ENCODE measurements at places on chromosomes 11 and 22.
A peak's percentile ranks its signal among the peaks of the same experiment; 100 is the strongest.

DNA sequence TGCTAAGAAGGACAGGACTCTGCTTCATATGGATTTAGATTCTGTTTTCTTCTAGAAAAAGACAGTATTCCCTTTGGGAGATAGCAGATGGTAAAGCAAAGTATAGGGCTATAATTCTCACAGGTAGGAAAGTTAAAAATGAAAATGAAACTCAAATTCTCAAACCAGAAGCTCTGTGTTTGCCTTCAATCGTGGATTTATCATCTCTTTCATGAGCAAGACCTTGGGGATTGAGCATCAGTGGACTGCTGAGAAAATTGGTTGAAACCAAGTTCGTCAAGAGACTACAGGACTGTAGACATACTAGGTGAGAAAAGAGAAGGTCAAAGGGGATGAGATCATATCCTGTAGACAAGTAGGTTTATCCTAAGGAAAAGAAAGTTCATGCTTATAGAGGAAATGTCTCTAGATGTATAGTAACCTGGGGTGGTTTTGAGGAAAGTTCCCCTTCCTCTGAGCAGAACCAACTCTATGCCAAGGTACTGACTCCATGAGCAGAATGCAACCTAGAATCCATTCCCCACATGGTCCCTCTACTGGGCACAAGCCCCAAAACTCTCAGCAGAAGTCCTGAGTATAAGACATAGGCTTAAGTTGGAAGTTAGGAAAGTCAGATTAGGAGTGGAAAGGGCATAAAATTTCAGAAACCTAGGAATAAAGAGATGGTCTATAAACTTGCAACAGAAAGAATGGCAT lies 46.5 kb downstream of the SLC5A12 start:
- ATAC-seq: no peak

GRCh38 chr11:68028802-68029545 lies 1.5 kb upstream of the NDUFS8 start:
- no peak for ATAC-seq

DNA sequence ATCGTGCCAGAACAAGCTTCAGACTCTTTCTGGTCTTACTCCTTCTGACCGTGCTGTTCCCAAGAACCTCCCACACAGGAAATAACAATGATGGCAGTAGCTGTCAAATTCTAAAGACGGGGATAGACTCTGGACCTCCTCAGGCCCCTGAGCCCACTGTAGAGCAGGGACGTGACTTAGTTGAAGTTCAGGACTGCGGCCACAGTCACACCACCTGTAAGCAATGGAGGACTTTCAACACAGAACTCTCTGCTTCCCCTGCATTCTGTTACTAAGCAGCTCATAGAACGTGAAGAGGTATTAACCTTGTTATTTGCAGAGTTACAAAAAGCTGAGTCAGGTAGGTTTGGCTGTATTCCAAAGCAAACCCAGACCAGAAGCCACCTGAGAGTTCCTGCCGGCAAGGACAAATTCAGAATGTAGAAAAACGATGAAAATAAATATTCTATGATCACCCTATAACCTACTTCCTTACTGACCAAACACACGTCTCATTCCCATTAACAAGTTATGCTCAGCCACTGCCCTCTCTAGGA lies 12.7 kb downstream of the TMEM45B start:
- no peak for ATAC-seq

GRCh38 chr11:123570939-123571580 lies 83.4 kb downstream of the SCN3B start:
- no peak for ATAC-seq

DNA sequence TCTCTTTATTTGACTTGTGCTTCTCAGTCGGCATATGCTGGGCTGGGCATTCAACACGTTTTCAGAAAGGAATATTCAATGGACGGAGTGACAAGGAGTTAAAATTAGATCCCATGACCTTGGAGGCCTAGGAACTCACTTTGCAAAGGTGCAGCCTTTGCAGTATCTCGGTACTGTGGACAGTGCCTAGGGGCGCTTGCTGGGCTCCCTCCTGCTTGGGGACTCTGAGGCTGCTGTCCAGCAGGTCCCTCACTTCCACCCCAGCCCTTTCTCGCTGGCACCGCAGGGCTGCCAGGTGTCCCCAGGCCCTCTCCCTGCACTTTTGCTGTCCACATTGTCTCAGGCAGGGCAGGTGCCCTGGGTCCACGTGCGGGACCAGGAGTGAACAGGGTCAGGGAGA lies 255.5 kb upstream of the B3GAT1 start:
- ATAC-seq: no peak

GRCh38 chr11:76210931-76211851 lies 4.9 kb upstream of the WNT11 start:
- ATAC-seq: no peak

GRCh38 chr11:129374081-129374992 lies 1.3 kb upstream of the BARX2 start:
- ATAC-seq: no peak

- ATAC-seq: no peak
Measured at GRCh38 chr11:33443684-33444083, 186.5 kb downstream of the HIPK3 start.

- no peak for ATAC-seq
Measured at GRCh38 chr22:31378123-31378522, 21.3 kb upstream of the DRG1 start.

GRCh38 chr11:75325713-75326438 lies 25.6 kb downstream of the ARRB1 start:
- peak; percentile 86 for ATAC-seq

- ATAC-seq: no peak
Measured at GRCh38 chr11:69637198-69637940, 3.6 kb upstream of the CCND1 start.

- peak; percentile 67 for ATAC-seq
Measured at GRCh38 chr11:129375751-129376657, at the start of gene BARX2. Gene BARX2, plus strand, starts transcription at chr11:129375848. Its CDS starts 188 bp downstream, at chr11:129376036.

GRCh38 chr22:19105867-19106802 lies 16.1 kb downstream of the DGCR2 start:
- peak; percentile 39 for ATAC-seq

GRCh38 chr22:23473901-23474300 lies 106.2 kb downstream of the IGLL1 start:
- ATAC-seq: no peak

DNA sequence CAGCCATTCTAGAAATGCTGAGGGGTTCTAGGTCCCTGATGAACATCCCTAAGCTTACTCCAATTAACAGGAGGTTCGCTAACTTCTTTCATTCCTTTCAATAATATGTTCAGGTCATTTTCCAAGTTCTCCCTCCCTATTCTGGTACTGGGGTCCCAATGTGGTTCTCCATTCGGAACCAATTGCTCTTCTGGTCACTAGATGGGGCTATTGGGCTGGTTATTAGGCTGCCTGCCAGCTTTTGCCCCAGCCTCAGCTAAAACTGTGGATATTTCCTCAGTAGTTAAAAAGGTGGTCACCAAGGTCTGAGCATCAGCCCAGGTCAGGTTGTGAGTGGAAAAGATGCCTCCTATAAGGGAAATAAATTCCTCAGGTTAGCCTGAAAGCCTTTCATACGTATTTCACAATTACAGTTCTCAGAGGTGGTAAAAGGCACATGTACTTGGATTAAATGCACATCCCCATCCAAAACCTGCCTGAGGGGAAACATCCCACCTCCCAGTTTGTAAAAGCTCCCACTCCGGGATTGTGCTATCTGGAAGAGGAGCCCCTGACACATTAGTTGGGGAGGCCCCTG lies 161.1 kb upstream of the CCDC179 start:
- no peak for ATAC-seq

GRCh38 chr11:33222052-33222750 lies 35.0 kb upstream of the HIPK3 start:
- ATAC-seq: no peak
